ENCODE measurements at places on chromosomes 2 and 18.

DNA sequence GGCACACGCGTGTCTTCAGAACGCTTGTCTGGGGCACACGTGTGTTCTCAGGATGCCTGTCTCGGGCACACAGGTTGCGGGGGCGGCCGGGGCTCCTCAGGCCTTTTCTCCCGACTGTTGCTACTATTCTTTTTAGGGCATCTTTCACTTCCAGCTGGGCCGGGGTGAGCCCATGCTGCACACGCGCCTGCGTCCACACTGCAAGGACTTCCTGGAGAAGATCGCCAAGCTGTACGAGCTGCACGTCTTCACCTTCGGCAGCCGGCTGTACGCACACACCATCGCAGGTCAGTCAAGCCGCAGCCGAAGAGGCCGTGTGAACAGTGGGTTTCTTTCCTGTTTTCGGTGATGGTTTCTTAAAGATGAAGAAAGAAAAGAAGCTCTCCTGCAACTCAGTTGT, 25.0 kb downstream of the CTDP1 start:
- no peak for DNase-seq

- DNase-seq, result no peak
Observed at GRCh38 chr2:240712121-240712520, 20.5 kb downstream of the AQP12A start.

DNA sequence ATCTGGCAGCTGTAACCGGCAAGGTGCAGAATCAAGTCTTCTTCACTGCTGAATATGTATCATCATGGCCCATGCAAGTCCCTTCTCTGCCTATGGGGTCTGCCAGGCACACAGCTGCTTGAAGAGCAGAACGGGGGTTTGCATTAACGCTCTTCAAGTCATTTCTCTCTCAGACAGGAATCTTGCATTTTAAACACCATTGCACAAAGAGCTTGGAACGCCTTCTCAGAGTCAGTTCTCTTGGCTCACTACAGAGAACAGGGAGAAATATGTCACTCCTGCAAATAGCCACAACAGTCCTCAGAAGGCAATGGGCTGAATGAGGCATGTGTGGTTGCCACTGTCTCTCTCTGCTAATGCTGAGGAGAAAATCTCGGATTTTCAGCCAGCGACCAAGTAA, 2173.5 kb upstream of the PIK3C3 start:
- no peak for DNase-seq

DNA sequence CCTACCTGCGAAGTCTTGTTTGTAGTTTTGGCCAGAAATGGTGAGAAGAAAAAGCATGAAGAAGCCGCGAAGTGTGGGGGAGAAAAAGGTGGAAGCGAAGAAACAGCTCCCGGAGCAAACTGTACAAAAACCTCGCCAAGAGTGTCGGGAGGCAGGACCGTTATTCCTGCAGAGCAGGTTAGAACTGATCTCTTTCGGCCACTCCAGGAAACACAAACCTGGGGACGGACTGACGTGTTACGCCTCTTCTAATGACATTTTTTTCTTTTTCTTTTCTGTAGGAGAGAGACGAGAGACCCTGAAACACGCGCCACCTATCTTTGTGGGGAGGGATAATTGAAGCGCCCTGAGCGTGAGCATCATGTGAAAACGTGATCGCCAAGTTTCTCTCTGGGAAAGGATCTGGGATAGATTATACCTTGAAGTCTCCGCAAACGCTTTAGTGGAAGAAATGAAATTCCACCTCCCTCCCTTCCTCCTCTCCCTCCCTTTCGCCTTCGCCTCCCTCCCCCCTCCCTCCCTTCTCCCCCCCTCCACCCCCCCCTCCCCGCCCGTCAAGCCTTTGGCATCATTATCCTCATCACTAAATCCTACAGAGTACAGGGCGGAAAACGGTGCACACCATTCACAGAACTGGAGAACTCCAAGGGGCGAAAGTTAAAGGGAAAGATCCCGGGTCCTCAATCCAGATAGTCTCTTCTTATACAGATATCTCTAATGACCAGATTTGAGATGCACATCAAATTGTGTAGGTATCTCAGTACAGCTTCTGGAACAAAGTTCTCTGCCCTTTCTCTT, at the start of gene ZEB2:
TSS of gene ZEB2 (minus strand) at position 186 of the 798 bp plus-strand sequence. CDS start 2,769 bp downstream, outside the sequence.
- no peak for DNase-seq

- no peak for DNase-seq
Observed at GRCh38 chr2:3913166-3913565, 209.8 kb downstream of the DCDC2C start.

DNA sequence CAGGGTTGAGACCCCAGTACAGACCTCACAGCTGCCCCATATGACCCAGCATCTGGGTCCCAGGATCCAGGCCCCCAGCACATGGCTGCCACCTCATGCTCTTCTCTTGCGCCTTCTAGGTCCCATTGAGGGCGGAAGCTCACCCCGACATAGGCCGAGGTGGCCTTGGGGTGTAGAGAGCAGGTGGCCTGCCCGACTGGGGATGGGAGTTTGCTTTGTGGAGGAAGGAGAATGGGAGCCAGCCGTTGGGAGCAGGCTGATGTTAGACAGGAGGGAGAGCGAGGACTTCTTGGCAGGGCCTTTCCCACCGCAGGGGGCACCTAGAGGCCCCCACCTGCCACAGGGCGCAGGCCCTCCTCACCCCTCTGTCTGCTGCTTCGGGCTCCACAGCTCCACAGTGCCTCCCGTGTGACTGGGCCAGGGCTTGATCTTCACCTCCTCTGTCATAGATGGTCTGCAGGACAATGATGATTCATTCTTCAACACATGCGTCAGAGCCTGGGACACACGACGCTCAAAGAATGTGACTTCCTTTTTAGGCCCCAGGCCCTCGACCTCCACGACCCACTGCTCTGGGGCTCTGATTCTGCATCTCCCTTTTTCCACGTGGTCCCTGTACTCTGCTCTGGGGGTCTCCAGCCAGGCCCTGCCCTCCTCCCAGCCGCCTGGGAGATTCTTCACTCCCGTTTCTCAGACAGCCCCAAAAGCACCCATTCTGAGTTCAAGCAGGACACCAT, 86.6 kb upstream of the ODC1 start:
- no peak for DNase-seq

DNA sequence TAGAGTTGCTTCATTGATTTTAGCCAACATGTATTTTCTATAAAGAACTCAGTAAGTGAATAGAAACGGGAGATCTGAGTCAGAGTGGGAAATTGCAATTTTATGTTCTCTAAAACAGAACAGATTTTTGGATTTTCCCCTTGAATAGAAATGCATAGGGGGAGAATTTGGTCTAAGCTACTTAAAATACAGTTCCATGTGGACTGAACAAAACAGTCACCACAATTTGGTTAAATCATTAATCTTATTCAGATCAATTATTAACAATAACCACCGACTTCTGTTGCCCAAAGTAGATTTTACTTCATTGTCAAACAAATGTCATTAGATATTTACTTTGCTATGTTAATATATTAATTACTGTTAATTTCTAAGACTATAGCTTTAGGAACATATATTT, 107.7 kb downstream of the SCG2 start:
- no peak for DNase-seq

- no peak for DNase-seq
Observed at GRCh38 chr18:319720-320119, 51.9 kb upstream of the THOC1 start.

DNA sequence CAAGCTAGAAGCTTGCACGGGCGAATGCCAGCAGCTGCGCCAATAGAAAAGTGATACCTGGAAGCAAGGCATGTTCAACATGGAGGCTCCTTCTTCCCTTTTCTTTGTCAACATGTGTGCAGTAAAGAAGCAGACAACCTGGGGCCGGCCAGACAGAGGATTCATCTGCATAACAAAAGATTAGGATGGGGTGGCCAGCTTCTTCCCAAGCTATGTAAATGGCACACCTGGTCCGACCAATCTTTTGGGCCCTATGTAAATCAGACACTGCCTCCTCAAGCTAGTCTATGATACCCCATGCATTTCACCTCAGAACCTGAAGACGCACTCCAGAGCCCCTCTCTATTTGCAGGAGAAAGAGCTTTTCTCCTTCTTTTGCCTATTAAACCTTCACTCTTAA, 66.4 kb upstream of the TGFA start:
- no peak for DNase-seq

DNA sequence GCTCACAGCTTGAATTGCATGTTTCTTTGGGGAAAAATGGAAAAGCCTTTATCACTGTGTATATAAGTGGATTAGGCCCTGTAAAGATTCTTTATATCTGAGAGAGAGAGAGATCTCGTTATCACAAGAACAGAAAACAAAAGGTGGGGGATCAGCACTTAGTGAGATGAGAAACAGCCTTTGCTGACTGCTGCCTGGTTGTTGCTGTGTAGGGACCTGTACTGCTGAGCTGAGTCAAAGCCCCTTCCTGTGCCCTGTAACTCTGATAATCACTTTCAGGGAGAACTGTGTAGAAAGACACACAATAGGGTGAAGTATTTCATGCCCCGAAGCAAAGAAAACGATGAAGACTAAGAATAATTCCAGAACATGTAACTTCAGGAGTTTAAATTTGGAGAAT, 30.6 kb upstream of the FAM237A start:
- no peak for DNase-seq

GRCh38 chr2:195734395-195734794, 77.4 kb downstream of the SLC39A10 start:
- DNase-seq, result no peak

GRCh38 chr2:207352978-207353671, 176.6 kb upstream of the CREB1 start:
- no peak for DNase-seq

GRCh38 chr2:139613264-139613663, 833.1 kb upstream of the NXPH2 start:
- DNase-seq, result no peak

DNA sequence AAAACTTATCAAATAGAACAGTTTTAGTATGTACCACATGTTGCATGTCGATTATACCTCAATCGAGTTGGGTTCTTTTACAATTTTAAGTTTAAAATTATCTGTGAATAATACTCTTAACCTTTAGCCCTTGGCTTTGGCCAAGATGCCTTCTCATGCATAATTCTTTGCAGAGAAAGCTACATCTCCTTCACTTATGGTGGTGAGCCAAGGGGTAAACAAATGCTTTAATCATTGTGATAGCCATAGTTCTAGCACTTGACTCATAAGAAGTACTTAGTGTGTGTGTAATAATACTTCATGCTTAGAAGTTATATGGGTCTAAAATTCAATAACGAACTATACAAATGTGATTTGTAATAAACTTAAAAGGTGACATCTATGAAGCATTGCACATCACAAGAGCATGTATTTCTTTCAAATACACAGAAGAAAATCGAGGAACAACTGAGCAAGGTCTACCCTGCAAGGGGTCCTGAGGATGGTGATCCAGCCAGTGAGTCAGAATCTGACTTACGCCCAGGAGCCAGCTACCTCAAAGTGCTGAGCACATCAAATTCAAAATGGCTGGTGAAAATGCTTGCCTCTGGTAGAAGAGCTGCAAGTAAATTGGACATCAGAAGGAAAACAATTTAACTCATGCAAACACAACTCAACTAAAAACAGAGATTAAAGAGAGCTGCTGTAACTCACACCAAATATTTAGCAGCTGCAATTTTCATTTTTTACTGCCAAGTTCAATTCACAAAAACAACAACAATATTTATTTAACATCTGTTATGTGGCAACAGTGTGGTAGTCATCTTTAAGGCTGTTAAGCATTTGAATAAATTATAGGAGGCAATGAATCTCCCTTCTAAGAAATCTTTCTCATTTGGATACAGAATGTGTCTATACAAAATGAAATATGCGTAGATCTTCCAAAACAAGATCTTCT, 23.8 kb upstream of the TTC39C start:
- no peak for DNase-seq

DNA sequence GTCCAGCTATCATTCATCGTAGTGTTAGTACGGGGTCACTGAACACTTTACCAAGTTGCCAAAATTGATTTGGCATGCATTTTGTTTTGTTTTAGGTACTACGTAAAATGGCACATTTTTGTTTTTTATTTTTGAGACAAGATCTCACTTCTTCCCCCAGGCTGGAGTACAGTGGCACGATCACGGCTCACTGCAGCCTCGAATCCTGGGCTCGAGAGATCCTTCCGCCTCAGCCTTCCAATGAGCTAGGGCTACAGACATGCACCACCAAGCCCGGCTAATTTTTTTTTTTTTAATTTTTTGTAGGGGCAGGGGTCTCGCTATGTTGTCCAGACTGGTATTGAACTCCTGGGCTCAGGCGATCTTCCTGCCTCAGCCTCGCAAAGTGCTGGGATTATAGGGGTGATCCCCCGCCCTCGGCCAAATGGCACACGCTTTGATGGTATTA, 786 bp downstream of the TAF1B start:
- no peak for DNase-seq

GRCh38 chr2:213242653-213243052, 41.6 kb upstream of the SPAG16 start:
- DNase-seq, result no peak

GRCh38 chr2:190916829-190917228, 36.2 kb downstream of the GLS start:
- no peak for DNase-seq

- DNase-seq, result no peak
Observed at GRCh38 chr18:51011709-51012108, 18.3 kb upstream of the SMAD4 start.

DNA sequence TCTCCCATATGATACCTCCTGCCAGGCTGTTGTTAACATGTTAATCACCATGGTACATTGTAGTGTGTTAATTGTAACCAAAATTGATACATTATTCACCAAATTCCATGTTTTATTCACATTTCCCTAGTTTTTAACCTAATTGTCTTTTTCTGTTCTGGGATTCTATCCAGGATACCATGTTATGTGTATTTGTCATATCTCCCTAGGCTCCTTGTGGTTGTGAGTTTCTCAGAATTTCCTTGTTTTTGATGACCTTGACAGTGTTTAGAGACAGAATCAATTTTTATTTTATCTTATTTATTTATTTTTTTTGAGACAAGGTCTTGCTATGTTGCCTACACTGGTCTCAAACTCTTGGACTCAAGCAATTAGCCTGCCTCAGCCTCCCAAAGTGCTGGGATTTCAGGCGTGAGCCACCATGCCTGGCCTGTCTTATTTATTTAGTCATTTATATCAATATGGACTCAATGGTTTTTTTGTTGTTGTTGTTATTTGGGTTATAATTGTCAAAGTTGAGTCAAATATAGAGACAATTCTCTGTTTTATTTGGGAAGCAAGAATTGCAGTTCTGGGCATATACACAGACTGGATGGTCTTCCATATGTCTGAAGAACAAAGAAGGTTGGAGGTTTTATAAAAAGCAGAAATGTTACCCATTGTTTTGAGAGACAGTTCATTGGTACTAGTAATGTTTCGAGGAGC, 42.6 kb downstream of the INPP4A start:
- no peak for DNase-seq
